ENCODE measurements at places on chromosomes 5 and 9. TPM values are rescaled to one million over a fixed set of nuclear protein-coding genes. Genes with fewer than 3 reads are reported as not detected.

The KIF3A gene
- 13.6 TPM for total RNA-seq

The SPINK5 gene
- not detected for total RNA-seq

The RASGRF2 gene
- 0.37 TPM for total RNA-seq

The PPP6C gene
- 36.1 TPM for total RNA-seq

The SLC24A2 gene
- not detected for total RNA-seq

The NUTM2F gene
- not detected for total RNA-seq

The PCDHGA3 gene
- 0.32 TPM for total RNA-seq

The STKLD1 gene
- 2.7 TPM for total RNA-seq

The SLC45A2 gene
- not detected for total RNA-seq

The SPINK7 gene
- total RNA-seq, result not detected

The FGFR4 gene
- 1.2 TPM for total RNA-seq

The HTR1A gene
- not detected for total RNA-seq

The S1PR3 gene
- total RNA-seq, result not detected

The PLPP7 gene
- 2.9 TPM for total RNA-seq

The SAXO1 gene
- not detected for total RNA-seq

The NDFIP1 gene
- total RNA-seq, result 34.6 TPM

The WDR38 gene
- not detected for total RNA-seq

The HRCT1 gene
- total RNA-seq, result not detected

The PDZD2 gene
- total RNA-seq, result not detected

The HAVCR2 gene
- 2.6 TPM for total RNA-seq

The ST6GALNAC6 gene
- 136 TPM for total RNA-seq

The SPINK6 gene
- total RNA-seq, result not detected

The OTP gene
- total RNA-seq, result not detected

The CARTPT gene
- not detected for total RNA-seq

The TSSK1B gene
- not detected for total RNA-seq

The SH3RF2 gene
- not detected for total RNA-seq

The ADRA1B gene
- not detected for total RNA-seq

The FAM163B gene
- total RNA-seq, result not detected

The GARIN3 gene
- not detected for total RNA-seq

The SUSD1 gene
- 7.5 TPM for total RNA-seq

The RPS14 gene
- 3,565 TPM for total RNA-seq

The NRARP gene
- 11.5 TPM for total RNA-seq

The SEMA5A gene
- not detected for total RNA-seq

The ZNF300 gene
- total RNA-seq, result 8.1 TPM

The TXNDC8 gene
- not detected for total RNA-seq

The PCDHA9 gene
- not detected for total RNA-seq

The SH3GL2 gene
- total RNA-seq, result not detected

The FBN2 gene
- total RNA-seq, result not detected

The RNF183 gene
- total RNA-seq, result 0.39 TPM

The ERCC8 gene
- total RNA-seq, result 9.2 TPM

The AQP3 gene
- 1.4 TPM for total RNA-seq

The QRFP gene
- total RNA-seq, result not detected

The PRR16 gene
- total RNA-seq, result 0.27 TPM

The PLAC8L1 gene
- total RNA-seq, result 0.51 TPM

The GCNT4 gene
- total RNA-seq, result not detected

The AJM1 gene
- total RNA-seq, result 2.9 TPM

The ZNF366 gene
- not detected for total RNA-seq

The IL33 gene
- total RNA-seq, result not detected

The C5orf34 gene
- 5.1 TPM for total RNA-seq

The SLC6A19 gene
- total RNA-seq, result not detected

The PRLR gene
- total RNA-seq, result 0.39 TPM

The HK3 gene
- total RNA-seq, result 0.12 TPM

The PTTG1 gene
- 7.5 TPM for total RNA-seq

The PCDHGC4 gene
- 0.42 TPM for total RNA-seq

The PCDHGA8 gene
- 1.3 TPM for total RNA-seq

The C7 gene
- not detected for total RNA-seq

All from B cell (primary cell).